ENCODE measurements at places on chromosomes 1 and 21.

- no peak for DNase-seq
Observed at GRCh38 chr21:37008724-37009123, 2.2 kb downstream of the RIPPLY3 start.

- no peak for DNase-seq
Observed at GRCh38 chr21:22046576-22046975, 1048.4 kb downstream of the NCAM2 start.

- peak; percentile 15 for DNase-seq
Observed at GRCh38 chr1:7856345-7856744, 3.5 kb upstream of the UTS2 start.

GRCh38 chr1:18077657-18078215, 29.9 kb upstream of the IGSF21 start:
- DNase-seq: no peak

- DNase-seq: no peak
Observed at GRCh38 chr1:98735756-98736155, 74.2 kb downstream of the SNX7 start.

DNA sequence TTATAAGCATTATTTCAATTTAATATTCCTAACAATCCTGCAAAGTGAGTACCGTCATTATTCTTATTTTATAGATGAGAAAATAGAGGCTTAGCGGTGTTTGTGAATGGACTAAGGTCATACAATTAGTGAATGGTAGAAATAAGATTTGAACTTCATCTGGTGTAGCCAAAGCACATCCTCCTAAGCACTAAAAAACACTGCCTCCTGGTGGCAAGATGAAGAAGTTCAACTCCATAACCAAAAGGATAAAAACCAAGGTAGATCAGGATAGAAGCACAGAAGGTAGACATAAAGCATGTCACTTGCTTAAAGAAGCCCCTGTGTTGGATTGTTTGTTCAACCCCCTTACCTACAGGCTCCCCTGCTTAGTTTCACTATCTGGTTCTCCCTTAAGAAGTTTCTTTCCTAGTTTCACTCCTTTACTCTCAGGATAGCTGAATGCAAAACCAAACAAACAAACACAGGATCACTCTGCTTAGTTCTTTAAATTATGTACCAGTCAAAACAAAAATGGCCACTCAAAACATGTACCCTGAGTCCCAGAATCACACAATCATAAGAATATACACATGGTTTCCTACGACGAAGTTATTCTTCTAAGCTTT, 12.7 kb upstream of the AIM2 start:
- no peak for DNase-seq

DNA sequence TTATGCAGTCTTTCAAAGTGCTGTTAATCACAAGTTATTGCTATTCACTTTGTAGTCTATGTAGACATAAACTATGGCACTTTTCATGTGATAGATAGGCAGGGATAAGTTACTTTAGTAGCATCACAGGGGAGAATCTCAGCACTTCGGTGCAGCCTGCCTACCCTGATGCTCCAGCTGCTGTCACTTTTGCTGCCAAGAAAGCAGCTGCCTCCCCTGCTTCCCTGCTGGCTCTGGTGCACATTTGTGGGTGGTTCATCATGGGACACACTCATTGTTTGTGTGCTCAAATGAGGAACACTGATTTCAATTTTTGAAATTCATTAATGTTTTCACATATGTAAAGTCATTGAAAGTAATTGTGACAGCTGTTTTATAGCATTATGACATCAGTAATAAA, 272.6 kb downstream of the S1PR1 start:
- no peak for DNase-seq
